ENCODE measurements at places on chromosomes 5 and 9. TPM values are rescaled to one million over a fixed set of nuclear protein-coding genes. Genes with fewer than 3 reads are reported as not detected.

GRCh38 chr5:143141652-143142051 lies 261.8 kb downstream of the NR3C1 start:
- no peak for DNase-seq

DNA sequence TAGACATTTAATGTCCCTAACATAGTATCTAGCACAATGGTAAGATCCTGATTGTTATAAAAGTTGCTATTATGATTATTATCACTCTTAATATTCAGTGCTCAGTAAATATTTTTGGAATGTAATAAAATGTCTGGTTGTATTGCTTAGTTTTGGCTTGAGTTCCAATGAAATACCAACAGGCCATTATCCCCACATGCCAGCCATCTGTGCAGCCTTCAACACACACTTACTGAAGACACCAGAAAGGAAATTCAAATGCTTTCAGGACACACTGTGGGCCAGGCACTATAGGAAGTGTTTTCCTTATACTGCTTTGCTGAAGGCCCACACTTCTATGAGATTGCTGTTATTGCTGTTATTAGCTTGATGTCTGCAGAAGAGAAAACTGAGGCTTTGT lies 157.5 kb downstream of the TRIM32 start:
- no peak for DNase-seq

- DNase-seq, result no peak
These were observed 10.0 kb downstream of the CRB2 start for GRCh38 chr9:123365881-123366528.

Gene LRRC19
- 18.9 TPM for polyA plus RNA-seq

GRCh38 chr5:68245319-68245718 lies 29.8 kb downstream of the PIK3R1 start:
- DNase-seq, result no peak

DNA sequence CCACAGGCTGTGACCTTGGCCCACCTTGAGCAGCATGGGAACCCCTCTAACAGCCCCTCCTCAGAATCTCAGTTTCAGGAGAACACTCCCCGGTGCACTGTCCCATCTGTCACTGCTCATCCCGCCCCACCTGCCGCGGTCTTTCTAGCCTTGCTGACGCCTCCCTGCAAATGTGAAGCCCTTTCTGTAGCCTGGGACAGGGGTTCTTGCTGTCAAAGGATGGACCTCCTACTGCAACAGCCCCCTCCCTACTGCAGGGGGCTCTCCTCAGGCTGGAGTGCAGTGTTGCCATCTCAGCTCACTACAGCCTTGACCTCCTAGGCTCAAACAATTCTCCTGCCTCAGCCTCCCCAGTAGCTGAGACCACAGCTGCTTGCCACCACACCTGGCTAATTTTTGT lies 20.0 kb downstream of the OR2V1 start:
- DNase-seq, result no peak

DNA sequence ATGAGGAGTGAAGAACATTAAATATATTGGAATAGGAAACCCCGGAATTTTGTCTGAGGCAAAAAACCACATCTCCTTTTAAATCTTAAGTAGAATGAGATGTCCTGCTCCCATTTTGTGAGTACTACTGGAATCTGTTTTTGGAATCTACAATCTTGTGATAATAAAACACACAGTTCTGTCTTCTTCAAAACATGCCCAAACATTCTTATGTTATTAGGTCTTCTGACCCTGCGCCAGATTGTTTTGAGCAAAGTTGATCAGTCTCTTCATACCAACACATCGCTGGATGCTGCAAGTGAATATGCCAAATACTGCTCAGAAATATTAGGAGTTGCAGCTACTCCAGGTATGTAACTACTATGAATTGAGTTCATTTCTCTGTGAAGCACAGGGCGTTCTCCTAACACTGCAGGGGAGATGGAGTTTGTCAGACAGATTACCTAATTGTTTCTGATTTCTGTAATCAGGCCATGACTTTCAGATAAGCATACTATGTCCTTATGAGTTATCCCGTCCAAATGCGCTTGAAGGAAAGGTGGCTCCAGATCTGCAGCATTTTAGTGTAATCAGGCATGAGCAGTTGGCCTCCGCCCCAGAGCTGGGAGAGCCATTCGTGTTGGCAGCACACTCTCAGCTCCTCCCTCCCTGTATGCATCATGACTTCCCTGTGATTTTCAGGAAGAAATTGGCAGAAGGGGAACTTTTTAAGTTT lies 88.0 kb downstream of the NLN start:
- no peak for DNase-seq

GRCh38 chr9:135039266-135039870 lies 48.1 kb upstream of the OLFM1 start:
- no peak for DNase-seq

Gene NSG2
- 0.78 TPM for polyA plus RNA-seq

DNA sequence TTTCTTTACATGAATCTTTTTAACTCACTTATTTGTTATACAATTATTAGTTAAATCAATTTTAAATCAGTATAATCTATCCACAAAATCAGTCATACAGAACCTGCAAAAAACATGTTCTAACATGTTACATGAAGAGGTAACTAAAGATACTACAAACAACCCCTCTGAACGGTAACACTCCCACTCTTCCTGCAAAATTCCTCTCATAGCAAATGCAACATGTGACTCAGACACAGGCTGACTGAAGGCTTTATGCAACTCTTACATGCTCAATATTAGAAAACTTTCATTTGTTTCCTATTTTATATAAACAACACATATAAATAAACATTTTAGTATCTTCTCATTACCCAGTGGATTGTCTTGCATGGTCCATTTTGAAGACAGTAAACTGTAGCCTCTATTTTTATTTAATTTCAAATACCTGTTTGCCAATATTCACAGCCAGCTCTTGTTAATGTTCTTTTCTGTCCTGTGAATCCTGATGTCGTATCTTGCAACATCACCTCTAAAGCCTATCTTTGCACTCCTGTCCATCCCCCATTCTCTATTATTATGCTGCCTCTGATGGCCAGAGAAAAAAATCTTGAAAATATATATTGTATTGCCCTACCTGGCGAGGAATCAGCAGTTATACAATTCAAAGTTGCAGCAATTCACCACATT lies 100.5 kb upstream of the CCDC152 start:
- no peak for DNase-seq

Gene GPR151
- polyA plus RNA-seq, result not detected

DNA sequence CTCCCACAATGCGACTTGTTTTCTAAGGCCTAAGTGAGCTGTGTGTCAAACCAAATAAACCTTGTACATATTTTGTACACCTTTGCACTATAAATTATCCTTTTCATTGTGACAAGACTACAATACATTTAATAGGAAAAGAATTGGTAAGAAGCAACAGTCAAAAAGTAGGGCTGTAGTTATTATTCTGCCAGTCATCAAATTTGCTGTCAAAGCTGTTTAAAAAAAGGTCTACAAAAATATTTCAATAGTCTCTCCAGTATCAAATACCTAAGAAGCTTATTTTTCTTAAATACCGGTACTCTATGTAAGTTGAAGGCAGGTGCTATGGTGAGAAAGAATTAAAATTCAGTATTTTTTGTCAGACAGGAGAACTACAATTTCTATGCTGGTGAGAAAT lies 40.5 kb downstream of the TLE1 start:
- no peak for DNase-seq

Gene WNT8A
- 0.12 TPM for polyA plus RNA-seq

GRCh38 chr5:112142769-112143270 lies 276.3 kb downstream of the EPB41L4A start:
- DNase-seq, result no peak

Gene SWI5
- polyA plus RNA-seq, result 31.5 TPM

GRCh38 chr9:1100945-1101344 lies 50.8 kb downstream of the DMRT2 start:
- DNase-seq, result peak; percentile 58

GRCh38 chr5:137888466-137888862 lies 793 bp upstream of the PKD2L2 start:
- no peak for DNase-seq

Gene PHF24
- 0.13 TPM for polyA plus RNA-seq

Gene RPP25L
- 35.0 TPM for polyA plus RNA-seq

GRCh38 chr9:17875886-17876285 lies 297.0 kb downstream of the SH3GL2 start:
- no peak for DNase-seq

GRCh38 chr5:30413540-30413939 lies 779.9 kb upstream of the CDH6 start:
- no peak for DNase-seq

Gene LHX3
- not detected for polyA plus RNA-seq

- DNase-seq, result peak; percentile 97
These were observed at the start of gene ENDOG for GRCh38 chr9:128818099-128818838. Gene ENDOG, plus strand, starts transcription at chr9:128818500. Its CDS starts 185 bp downstream, at chr9:128818685.

- peak; percentile 60 for DNase-seq
These were observed 106.3 kb upstream of the SPOCK1 start for GRCh38 chr5:137605411-137605810.

DNA sequence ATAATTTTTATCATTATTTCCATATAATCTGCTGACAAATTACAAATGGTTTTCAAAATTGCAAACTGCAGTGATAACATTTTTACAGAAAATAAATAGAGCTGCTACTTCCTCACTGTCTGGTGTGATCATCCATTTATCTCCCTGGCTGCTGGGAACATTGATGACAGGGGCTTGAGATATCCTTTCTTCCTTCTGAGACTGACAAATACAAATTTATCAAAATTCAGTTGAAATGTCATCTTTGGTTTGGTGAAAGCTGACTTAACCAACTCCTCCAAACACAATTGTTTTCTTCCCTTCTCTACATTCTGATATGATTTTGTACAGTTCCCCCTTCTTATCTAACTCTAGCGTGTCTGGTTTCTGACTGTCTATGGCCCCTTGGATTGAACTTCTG lies 611.8 kb upstream of the KLF4 start:
- no peak for DNase-seq

DNA sequence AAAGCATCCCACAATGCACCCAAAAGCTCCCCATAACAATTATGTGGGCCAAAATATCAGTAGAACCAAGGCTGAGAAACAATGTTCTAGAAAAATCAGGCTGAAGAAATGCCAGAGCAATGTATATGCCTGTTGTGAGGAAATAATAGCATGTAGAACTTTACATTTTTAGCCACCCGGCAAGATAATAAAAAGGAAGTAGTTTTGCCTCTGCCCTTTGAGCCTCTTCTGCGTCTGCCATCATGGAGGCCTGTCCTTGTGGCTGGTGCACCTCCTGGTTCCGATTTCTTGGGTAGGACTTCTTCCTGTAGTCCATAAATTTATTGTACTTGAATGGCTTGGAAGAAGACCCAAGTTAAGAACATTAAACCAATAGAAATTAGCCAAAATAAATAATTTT lies 38.9 kb upstream of the TNFAIP8 start:
- no peak for DNase-seq

GRCh38 chr5:150582241-150583109 lies 58.0 kb upstream of the SYNPO start:
- DNase-seq, result peak; percentile 75

DNA sequence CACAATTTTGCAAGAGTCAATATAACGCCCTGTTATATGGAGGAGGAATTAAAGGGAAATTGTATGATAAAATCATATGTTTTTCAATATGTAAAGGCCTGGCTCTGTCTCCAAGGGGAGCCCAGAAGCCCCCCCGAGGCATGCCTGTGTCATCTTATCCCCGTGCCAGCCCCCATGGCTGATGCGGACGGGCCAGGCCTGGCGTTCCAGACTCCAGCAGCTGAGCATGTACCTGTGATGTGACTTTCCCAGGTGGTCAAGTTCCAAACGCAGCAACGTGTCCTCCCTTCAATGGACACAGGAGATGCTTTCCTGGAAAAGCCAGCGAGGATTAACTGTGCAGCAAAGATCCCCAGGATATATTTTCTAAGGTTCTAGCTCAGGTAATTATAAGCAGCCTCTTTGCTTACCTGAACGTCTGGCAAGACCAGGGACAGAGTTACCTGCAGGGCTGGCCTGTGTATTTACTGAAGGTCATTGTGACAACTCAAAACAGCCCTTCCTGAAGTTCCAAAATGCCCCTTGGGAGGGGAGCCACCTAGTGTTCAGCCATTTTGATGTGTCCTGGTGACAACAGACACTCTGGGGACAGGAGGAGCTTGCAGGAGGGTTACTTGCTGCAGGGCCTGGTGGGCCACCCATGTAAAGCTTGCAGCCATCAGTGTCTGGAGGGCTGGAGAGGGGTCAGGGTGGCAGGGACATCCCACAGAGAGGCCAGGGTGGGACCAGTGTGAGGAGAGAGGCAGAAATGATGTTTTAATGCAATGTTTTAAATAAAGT lies 53.3 kb upstream of the RNU6ATAC start:
- DNase-seq, result no peak

Gene IFNA21
- not detected for polyA plus RNA-seq

DNA sequence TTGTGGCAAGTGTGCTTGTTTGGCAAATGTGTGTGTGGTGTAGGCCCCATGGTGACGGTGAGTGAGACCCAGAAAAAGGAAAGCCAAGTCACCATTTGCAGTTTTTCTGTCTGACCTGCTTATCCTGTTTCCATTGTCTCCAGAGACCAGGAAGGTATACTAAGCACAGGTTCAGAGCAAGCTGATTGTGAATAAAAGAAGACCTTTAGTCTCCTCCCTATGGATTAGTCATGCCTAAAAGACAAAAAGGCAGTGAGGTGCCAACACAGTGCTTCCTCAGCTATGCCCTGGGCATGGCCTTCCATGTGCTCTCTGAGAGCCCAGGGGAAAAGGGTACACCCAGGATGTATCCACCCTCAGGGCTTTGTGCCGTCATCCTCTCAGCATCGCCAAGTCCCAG lies 49.2 kb upstream of the SHOC1 start:
- no peak for DNase-seq

Gene OGN
- 65.2 TPM for polyA plus RNA-seq

- no peak for DNase-seq
These were observed 901.0 kb upstream of the CTNND2 start for GRCh38 chr5:12805165-12805698.

Gene GZMA
- 0.31 TPM for polyA plus RNA-seq

DNA sequence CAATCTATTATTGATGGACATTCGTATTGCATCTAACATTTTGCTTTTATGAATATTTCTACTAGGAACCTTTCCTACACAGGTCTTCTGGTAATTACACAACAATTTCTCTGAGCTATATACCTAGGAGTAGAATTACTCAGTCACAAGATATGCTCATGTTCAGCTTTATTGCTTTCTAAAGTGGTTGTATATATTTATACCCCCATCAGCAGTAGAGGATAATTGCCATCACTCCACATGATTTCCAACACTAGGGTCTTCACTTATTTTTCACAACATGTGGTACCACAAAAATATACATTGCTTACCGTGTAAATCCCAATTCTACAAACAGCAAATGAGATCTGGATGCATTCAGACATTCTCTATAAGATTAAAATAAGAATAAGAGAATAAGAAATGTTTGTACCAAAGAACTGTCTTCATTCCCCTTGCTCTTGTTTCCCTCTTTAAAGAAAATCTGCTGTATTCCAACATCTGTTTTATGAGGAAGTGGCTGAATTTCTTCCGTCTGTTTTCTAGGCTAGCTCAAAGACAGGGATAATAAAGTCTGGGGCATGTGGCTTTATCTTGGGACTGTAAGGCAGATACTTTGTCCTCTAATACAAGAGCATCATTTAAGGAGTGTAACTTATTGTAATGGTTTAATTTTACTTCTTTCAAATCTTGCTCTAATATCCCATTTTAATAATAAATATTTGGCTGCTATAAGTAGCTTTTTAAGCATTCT lies 28.2 kb downstream of the ARL15 start:
- no peak for DNase-seq

- no peak for DNase-seq
These were observed 91.4 kb upstream of the IRX4 start for GRCh38 chr5:1974081-1974480.

GRCh38 chr9:93662016-93662638 lies 85.7 kb downstream of the PHF2 start:
- DNase-seq, result no peak

Gene CAVIN4
- 2.9 TPM for polyA plus RNA-seq

Gene DMGDH
- 18.9 TPM for polyA plus RNA-seq

GRCh38 chr5:143828710-143829109 lies 16.7 kb downstream of the HMHB1 start:
- DNase-seq, result no peak
